ENCODE measurements at places on chromosomes 1 and 21.
A peak's percentile ranks its signal among the peaks of the same experiment; 100 is the strongest.

- no peak for DNase-seq
Observed at GRCh38 chr1:43890815-43891214, 42.8 kb upstream of the ARTN start.

DNA sequence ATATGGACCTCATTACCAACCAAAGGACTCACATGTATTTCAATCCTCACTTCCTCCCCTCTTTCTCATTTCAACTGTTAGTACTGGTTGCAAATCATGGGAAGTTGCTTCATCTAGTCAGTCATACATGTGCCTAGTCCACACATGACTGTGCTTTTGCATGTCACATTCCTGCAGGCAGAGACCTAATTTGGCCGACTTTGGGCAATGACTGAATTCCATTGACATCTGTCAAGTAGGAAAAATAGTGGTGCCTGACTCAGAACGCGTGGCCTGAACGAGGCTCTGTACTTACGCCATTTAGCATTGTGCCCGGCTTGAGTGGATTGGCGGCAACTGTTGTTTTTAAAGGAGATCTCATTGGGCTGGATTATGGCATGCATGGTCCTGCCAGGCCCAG is 18.0 kb downstream of the PTPRU start:
- DNase-seq = no peak

- DNase-seq = peak; percentile 52
Observed at GRCh38 chr1:230153641-230154296, 86.7 kb downstream of the GALNT2 start.

GRCh38 chr1:63223426-63223825 is 98.9 kb upstream of the FOXD3 start:
- no peak for DNase-seq

DNA sequence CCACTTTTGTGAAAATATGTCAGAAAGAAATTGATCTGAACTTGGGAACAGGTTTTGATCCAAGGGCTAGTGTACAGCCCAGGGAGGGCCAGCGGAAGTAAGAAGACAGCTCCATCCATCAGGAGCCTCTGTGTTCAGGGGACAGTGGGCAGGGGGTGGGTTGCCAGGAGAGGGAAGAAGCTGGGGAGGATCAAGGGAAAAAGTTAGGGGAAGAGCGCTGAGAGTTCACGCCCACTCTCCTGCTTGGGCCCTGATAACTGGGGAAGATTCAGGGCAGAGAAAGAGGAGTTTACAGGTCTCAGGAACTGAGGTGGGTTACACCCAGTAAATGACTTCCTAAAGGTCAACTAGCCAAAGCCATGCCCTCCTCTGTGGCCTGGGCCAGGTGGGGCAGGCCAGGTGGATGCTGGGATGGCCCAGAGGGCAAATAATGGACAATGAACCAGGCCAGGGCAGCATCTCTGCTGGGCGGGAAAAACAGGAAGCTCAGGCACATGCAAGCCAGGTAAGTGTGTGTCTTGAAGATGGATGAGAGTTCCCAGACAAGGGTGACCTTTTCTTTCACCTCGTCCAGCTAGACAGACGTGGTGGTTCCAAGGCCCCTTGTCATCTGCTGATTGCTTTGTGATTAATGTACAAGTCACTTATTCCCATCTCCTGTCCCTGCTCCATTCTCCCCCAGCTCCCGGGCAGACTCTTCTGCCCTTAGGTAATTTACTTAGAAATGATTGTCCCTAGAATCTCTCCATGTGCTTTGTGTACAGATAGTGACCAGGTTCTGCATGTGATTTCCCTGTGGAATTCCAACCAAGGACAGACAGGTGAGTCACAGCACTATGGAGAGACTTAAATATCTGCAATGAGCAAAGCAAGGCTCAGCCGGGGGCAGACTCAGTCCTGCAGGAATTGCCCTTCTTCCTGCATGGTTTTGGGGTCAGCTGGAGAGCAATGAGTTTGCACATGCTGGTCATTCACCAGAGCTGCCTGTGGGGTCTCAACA is 57.0 kb downstream of the MDM4 start:
- no peak for DNase-seq

GRCh38 chr1:181179987-181180365 is 91.5 kb downstream of the IER5 start:
- peak; percentile 62 for DNase-seq

DNA sequence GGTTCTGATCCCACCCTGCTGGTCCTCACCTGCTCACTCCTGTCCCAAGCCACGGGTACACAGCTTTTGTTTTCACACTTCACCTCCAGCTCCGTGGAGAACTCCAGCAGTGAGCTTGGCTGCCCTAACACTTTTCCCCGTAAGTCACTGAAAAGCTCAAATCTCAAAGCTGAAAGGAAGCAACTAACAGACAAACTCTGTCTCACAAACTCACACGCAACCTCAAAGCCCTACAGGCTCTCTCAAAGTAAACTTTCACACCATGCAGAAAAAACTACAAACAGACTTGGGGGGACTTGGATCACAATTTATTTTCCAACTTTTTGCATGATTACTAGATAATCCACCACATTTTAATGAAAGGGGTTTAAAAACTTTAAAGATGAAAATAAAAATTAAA is 88.3 kb downstream of the AK5 start:
- DNase-seq = no peak

- DNase-seq = no peak
Observed at GRCh38 chr1:62337706-62338631, 18.7 kb upstream of the KANK4 start.

DNA sequence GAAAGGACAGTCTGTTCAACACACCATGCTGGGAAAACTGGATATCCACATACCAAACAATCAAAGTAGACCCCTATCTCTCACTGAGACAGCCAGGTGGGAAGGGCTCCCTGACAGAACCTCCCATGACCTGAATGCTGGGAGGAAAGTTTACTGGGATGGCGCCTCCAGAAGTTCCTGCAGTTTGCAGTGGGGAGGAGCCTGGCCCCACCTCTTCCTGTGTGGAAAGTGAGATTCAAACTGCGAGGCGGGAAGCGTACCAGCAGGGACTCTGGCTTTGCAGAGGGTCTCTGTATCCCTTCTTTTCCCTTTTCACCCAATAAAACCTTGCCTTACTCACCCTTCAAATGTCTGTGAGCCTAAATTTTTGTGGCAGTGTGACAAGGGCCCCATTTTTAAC is 190.7 kb downstream of the HHIPL2 start:
- no peak for DNase-seq

GRCh38 chr1:232031156-232031555 is 404.6 kb downstream of the DISC1 start:
- no peak for DNase-seq

- DNase-seq = peak; percentile 68
Observed at GRCh38 chr1:221517961-221518360, 223.9 kb downstream of the DUSP10 start.

DNA sequence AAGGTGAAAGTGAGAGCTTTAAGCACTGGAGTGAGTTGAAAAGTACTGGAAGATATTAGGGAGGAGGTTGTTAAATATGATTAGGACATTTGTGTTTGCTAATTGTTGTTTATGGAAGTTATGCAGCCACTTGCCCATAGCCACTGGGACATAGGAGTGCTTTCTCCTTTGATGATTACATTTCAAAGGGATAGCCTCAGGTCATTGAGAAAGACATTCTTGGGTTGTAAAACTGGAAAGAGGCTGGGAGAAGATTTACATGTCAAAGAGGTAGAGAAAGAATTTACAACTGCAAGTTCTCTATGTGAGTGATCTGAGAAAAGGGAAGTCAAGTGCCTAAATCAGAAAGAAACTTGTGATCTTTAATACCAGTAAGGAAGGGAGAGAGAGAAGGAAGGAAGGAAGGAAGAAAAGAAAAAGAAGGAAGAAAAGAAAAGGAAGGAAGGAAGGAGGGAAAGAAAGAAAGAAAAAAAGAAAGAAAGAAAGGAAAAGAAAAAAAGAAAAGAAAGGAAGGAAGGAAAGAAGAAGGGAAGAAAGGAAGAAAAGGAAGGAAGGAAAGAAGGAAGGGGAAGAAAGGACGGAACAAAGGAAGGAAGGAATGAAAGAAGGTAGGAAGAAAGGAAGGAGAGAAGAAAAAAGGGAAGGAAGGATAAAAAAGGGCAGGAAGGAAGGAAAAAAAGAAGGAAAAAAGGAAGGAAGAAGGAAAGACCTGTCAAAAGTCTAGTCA is 284.6 kb upstream of the DPYD start:
- DNase-seq = no peak

DNA sequence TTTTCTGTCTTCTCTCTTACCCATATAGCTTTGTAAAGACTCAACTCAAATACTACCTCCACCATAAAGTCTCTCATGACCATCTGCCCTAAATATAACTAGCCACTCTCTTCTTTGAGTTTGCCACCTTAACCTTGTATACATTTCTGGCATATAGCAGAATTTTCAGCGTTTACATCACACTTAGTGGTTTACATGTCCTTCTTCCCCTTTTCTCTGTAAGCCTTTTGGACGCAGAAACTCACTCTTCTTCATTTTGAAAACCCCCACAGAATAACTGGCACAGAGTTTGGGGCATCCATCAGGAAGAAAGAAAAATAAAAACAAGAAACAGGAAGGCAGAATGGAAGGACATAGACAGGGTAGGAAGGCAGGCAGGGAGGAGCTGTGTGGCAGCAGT is 131.8 kb upstream of the DUSP10 start:
- no peak for DNase-seq

DNA sequence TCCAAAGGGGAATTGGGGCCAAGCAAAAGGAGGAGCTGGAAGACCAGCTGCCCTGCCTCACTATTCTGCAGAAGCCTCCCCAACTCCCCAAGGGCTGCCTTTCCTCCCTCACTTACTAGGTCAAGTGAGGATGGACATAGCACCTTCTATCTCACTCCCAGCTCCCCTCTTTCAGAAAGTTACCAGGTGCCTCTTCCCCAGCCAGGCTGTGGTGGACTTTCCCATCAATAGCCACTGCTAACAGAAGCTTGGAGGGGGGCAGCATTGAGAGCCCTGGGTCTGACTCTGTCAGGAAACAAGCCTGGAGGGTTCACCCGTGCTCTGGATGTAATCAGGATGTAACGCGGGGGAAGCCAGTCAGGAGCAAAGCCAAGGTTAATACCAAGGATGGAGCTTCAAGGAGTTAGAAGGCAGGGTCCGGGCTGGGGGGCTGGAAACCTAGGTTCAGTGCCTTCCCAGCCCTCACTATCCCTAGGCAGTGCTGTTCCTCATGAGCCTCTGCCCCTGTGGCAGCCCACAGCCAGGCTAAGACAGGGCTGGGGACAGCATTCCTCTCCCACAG is 127.8 kb upstream of the NGF start:
- DNase-seq = no peak

DNA sequence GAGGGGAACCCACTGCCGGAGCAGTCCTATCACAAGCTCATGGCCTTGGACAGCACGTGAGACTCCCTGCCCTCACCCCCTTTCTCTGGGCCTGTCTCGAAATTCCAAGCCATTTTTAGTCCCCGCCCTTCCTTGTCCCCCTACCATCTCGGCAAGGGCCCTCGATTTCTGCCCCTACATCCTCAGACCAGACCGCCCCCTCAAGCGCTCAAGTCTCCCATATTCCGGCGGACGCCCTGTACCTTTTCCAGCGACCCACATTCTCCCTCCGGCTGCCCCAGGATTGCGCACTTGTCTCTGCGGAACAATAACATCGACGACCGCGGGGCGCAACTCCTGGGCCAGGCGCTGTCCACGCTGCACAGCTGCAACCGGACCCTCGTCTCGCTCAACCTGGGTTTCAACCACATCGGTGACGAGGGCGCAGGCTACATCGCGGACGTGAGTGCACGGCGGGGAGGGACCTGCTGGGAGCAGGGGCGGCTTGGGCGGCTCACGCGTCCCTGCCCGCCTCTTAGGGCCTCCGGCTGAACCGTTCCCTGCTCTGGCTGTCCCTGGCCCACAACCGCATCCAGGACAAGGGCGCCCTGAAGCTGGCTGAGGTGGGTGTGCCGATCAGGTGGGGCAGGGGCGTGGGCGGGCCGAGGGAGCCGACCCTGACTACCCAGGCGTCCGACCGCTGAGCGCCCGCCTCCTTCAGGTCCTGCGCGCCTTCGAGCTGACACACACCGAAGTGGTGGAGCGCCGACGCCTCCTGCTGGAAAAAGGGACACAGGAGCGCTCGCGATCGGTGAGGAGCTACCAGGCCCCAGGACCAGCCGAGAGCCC is 7.0 kb downstream of the LRRC71 start:
- peak; percentile 36 for DNase-seq

DNA sequence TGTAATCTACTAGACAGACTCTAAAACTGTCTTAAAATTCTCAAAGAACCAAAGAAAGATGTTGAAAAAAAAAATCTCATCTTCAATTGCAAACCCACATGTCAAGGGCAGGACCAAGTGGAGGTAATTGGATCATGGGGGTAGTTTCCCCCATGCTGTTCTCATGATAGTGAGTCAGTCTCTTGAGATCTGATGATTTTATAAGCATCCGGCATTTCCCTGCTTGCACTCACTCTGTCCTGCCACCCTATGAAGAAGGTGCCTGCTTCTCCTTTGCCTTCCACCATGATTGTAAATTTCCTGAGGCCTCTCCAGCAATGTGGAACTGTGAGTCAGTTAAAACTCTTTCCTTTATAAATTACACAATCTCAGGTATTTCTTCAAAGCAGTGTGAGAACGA is 257.0 kb downstream of the HHIPL2 start:
- no peak for DNase-seq

GRCh38 chr1:53639996-53640700 is 98.8 kb downstream of the GLIS1 start:
- DNase-seq = no peak

- DNase-seq = no peak
Observed at GRCh38 chr1:67886076-67886475, 52.8 kb upstream of the GNG12 start.

GRCh38 chr1:91744953-91745639 is 140.9 kb downstream of the TGFBR3 start:
- peak; percentile 83 for DNase-seq

DNA sequence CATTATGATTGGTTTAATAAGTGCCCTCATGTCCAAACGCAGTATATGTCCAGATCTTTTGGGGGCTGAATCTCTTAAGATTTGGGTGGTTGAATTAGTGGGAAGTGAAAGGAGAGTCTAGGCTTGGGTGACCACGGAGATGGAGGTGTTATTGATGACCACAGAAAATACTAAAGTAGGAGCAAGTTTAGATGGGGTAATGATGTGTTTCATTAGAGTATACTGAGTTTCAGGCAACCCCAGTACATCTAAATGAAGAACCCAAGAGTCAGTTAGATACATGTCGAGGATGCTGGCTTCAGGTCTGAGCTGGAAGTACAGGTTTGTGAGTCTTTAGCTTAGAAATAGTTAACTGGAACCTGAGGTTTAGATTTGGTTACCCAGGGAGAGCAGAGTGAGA is 6.5 kb upstream of the ZZZ3 start:
- DNase-seq = no peak

- no peak for DNase-seq
Observed at GRCh38 chr1:25703041-25703440, 86.5 kb downstream of the MAN1C1 start.

DNA sequence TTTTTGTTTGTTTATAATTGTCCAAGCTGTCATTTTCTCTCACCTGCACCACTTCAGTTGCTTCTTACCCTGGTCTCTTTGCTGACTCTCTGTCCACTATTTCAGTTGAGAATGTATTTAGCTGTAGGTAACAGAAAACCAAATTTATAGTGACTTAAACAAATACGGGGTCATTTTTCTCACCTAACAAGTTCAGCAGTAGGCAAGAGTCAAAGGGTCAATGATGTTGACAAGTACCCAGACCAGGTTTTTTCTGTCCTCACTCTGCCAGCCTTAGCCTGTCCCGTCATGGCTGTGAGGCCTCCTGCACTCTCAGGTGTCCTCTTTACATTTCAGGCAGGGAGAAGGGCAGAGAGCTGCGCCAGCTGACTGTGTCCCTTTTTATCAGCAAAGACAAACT is 11.8 kb downstream of the RIIAD1 start:
- DNase-seq = no peak

Measured in fibroblast of the conjunctiva (primary cell).